ENCODE measurements at places on chromosomes 2 and 18. TPM values are rescaled to one million over a fixed set of nuclear protein-coding genes. Genes with fewer than 3 reads are reported as not detected.

The METTL4 gene
- total RNA-seq, result 12.1 TPM

GRCh38 chr18:12233378-12233777 is 20.8 kb upstream of the CIDEA start:
- H3K4me1 ChIP-seq, result no peaks in the 10 kb centered on the region
- no peak overlapping the region for H3K4me3 ChIP-seq
- no peaks in the 10 kb centered on the region for H3K36me3 ChIP-seq
- no peak for DNase-seq

The NEU2 gene
- total RNA-seq, result not detected

DNA sequence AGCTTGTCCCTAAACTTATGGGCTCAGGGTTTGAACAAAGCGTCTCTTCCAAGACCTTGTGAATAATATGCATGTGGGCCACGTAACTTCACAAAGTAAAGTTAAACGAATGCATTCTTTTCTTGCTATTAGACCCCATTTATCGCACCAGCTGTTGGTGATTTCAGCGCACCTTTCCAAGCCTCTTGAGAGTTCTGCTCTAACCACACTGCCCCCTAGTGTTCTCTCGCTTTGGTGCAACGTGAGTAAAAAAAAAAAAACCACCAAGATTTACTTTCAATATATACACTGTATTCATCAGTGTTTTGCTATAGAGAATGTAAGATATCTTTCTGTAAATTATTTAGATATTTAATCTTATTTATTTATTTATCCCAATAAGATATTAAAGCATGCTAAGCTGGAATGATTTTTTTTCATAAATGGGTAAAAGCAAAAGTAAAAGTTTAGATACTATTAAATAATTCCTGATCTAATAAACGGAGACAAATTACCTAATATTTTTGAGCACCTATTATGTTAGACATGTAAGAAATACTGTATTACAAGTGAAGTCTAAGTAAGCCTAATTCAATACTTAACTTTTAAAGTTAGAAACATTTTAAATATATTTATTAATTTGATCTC is 459.5 kb downstream of the DLGAP1 start:
- no peak overlapping the region for H3K4me3 ChIP-seq
- no peaks in the 10 kb centered on the region for H3K36me3 ChIP-seq
- H3K27me3 ChIP-seq, result no peaks in the 10 kb centered on the region

The TRMT61B gene
- 8.0 TPM for total RNA-seq
